ENCODE measurements at places on chromosomes 1 and 21. TPM values are rescaled to one million over a fixed set of nuclear protein-coding genes. Genes with fewer than 3 reads are reported as not detected.

Gene CFAP107
- total RNA-seq = not detected

Gene ELF3
- total RNA-seq = 30.5 TPM

Gene RIPPLY3
- total RNA-seq = not detected

Gene LRRN2
- 0.72 TPM for total RNA-seq

Gene SYF2
- 64.5 TPM for total RNA-seq

Gene HTR6
- total RNA-seq = not detected

Gene MANEAL
- total RNA-seq = 2.2 TPM

Gene CC2D1B
- total RNA-seq = 36.4 TPM

DNA sequence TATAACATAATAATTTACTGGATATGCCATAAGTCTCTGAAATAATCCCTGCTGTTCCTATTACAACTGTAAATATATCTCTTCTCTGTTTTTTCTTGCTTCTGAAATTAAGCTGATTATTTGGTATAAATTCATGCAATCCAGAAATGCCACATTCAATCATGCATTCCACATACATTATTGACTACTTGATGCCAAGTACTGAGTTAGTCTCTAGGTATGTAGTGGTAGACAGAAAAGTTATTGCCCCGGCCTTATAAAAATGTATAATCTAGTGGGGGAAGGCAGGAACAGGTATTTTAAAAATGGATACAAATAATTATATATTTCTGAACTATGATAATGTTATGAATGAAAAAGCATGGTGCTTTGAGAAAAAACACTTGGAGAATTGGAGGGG is 338.6 kb upstream of the SNX7 start:
- DNase-seq = no peak

DNA sequence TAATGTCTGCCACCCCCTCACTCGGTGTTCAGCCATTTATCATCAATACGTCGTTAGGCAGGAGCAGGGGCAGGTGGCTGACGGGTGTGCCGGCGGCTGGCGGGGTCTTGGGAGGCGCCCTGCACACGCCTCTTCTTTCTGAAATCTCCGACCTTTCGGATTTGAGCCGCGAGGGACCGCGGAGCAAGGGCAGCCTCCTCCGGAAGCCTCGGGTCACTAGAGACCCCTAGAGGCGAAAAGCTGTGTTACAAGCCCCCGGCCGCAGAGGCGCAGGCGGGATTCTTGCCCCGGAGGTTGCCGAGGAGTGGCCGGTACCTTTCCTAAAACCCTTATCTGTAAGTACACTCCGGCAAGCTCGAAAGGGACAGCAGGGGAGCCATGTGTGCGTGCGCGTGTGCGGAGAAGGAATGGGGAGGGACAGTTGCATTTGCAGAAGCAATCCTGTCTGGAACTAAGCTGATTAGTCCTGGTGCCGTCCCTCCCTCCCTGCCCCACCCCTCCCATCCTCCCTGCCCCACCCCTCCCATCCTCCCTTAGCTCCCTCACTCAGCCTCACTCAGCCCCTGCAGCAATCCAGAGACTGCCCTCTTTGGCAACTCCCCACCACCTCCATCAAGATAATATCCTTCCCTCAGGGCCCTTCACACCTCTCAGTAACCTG is 11.0 kb downstream of the BRINP2 start:
- peak; percentile 28 for DNase-seq

DNA sequence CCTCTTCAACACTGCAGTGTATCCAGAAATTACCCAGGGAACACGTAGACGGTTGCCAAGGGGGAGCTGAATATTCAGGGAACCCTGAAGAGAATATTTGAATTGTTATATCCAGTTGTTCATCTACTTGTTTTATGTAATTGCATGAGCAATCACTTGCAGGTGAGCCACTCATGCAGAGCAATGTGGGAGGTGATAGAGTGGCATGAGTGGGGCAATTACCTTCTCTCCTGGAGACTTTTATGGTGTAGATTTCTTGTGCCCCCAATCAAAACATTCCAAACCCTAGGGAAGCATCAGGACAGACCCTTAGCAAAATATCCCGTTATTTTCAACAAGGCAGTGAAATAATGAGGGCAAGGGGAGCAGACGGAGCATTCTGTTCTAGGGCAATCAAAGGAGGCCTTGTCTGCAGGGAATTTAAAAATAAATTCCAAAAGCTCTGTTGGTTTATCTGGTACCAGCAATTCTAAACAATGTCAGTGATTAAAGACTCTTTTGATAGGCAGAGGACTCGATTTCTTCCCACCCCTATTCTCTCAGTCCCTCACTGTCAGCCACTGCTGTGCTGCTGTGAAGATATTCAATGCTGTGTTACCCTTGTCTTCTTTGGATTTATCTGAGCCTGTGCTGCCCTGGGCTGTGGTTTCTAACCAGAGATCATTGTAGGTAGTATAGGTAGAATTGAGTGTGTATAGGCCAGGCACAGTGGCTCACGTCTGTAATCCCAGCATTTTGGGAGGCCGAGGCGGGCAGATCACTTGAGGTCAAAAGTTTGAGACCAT is 180.2 kb upstream of the MAP1LC3C start:
- no peak for DNase-seq

DNA sequence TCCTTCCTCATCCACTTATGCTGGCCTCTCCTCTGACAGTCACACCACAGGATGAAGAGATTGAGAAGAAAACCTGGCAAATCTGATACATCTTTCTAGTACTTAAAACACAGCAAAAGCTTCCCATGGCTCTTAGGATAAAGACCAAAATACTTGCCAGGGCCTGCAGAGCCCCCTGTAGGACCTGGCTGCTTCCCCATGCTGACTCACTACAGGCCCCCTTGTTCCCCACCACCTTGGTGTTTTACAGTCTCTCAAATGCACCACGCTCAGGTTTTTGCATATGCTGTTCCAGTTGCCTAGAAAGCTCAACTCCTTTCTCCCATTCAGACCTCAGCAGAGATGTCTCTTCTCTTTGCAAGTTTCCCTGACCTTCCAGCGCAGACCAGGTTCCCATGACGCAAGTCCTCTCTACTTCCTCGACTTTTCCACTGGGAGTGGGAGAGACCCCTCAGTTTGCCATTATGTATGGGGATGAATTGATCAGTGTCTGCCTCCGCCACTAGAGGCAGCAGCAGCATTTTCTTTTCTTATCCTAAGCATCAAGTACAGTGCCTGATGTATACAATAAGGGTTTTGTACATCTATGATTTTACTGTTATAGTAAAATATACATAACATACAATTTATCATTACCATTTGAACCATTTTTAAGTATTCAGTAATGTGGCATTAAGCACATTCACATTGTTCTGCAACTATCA is 113.8 kb upstream of the C8B start:
- DNase-seq = no peak

- DNase-seq = no peak
Observed at GRCh38 chr1:46281021-46281420, 22.4 kb downstream of the LRRC41 start.

GRCh38 chr1:185864331-185864730 is 130.1 kb downstream of the HMCN1 start:
- DNase-seq = no peak

GRCh38 chr1:107524301-107524700 is 383.5 kb downstream of the NTNG1 start:
- DNase-seq = no peak

GRCh38 chr21:39630827-39631226 is 18.1 kb downstream of the B3GALT5 start:
- DNase-seq = no peak

GRCh38 chr1:52673513-52673912 is 24.6 kb downstream of the COA7 start:
- DNase-seq = no peak

- DNase-seq = no peak
Observed at GRCh38 chr1:14580986-14581385, 17.5 kb upstream of the KAZN start.

- DNase-seq = no peak
Observed at GRCh38 chr1:196517193-196517592, 91.0 kb downstream of the KCNT2 start.

- peak; percentile 57 for DNase-seq
Observed at GRCh38 chr1:170530972-170531757, 801 bp upstream of the GORAB start.

DNA sequence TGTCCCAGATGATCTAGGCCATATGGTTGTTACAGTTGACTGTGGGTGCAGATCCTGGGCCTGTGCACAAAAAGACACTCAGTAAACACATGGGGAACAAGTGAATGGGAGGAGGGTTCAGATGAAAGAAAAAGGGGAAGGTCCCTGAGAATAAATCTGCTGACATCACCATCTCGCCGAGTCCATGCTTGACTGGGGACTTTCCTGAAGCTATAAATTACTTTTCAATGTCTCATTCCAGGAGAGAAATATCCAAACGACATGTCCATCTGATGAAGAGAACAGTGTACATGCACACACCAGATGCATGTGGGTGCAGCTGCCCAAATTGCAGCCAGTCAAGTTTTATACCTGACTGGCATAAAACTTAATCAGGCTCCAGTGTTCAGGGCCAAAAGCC is 109.0 kb downstream of the HIVEP3 start:
- no peak for DNase-seq

- no peak for DNase-seq
Observed at GRCh38 chr1:199929556-199929955, 98.0 kb upstream of the NR5A2 start.

- no peak for DNase-seq
Observed at GRCh38 chr21:33531007-33531406, 10.9 kb downstream of the GART start.

DNA sequence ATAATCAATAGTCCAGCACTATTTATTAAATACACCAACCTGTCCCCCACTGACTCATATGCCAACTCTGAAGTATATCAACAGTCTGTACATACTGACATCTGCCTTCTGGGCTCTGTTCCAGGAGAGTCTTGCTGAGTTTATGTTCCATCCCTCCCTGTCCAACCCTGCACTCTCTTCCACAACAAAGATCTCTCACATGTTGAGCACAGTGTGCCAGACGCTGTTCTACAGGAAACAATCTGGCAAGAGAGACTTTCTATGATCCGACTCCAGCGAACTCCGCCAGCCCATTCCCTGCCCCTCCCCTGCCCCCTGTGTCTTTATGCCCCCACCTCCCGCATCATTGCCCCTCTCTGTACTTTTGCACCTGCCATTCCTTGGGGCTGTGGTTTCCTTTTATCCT is 3.4 kb downstream of the LACTBL1 start:
- DNase-seq = no peak

Data from ovary (tissue), 10 donors.